Adrenal gland (tissue), 19 donors: ENCODE measurements at places on chromosomes 13 and 19. TPM values are rescaled to one million over a fixed set of nuclear protein-coding genes. Genes with fewer than 3 reads are reported as not detected.
A peak's percentile ranks its signal among the peaks of the same experiment; 100 is the strongest.

DNA sequence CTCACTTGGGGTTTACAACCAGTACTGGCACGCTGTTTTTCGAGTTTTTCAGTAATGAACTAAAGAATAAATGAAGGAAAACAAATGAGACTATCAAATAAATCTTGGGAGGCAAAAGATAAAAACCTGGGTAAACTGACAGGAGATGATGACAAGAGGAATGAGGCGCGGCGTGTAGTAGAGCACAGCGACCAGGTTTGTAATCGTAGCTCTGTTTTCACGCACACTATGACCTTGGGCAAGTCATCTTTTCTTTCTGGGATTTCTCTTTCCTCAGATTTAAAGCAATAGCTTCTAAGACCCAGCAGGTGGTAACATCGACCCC, 419 bp downstream of the MRPS31 start:
- peak overlapping the region; percentile 75 for H3K4me3 ChIP-seq
- peak overlapping the region; percentile 86 for H3K27ac ChIP-seq
- H3K36me3 ChIP-seq = no peaks in the 10 kb centered on the region
- DNase-seq = no peak

DNA sequence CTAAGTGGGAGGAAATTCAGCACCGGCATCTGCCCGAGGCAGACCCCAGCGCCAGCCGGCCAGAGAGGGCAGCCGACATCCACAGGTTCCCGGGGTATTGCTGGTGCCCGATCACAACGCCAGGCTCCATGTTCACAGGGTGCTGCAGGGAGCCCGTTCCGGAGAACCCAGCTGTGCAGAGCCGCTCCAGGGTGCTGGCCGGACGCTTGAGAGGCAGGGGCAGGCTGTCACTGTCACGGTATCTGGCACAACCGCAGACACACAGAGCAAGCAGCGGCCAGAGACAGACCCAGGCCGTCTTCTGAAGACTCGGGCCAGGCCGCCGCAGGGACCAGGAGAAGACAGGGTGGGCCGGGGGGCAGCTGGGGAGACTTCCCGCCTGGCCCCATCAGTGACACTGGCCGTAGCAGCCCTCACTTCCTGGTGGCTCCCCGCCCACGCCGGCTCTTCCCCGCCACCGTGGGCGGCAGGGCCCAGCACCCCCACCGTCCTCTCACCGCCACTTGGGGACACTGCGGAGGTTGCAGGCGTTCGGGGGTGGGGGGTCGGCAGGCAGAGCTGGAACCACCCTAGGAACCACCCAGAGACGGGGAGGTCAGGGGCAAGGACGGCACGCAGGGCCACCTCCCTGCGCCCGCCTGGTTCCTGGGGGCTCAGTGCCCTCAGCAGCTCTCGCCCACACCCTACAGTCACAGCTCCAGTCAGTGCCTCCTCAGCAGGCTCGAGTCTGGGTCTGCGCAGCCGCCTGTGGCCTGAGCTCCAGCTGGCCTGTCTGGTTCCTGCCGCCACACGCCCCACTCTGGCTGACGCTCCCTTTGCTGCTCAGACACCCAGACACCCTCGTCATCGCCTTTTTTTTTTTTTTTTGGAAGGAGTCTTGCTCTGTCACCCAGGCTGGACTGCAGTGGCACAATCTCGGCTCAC, 3.8 kb downstream of the RNF126 start:
- no peak for DNase-seq
- H3K4me1 ChIP-seq = peaks cover 60% of the 10 kb centered on the region
- peak overlapping the region; percentile 31 for H3K27ac ChIP-seq
- no peaks in the 10 kb centered on the region for H3K27me3 ChIP-seq
- H3K36me3 ChIP-seq = no peaks in the 10 kb centered on the region

UHRF1 gene
- 0.87 TPM for total RNA-seq

MBD3L3 gene
- not detected for total RNA-seq
